Omental fat pad (tissue), 4 donors: ENCODE measurements at places on chromosomes 4 and X.

DNA sequence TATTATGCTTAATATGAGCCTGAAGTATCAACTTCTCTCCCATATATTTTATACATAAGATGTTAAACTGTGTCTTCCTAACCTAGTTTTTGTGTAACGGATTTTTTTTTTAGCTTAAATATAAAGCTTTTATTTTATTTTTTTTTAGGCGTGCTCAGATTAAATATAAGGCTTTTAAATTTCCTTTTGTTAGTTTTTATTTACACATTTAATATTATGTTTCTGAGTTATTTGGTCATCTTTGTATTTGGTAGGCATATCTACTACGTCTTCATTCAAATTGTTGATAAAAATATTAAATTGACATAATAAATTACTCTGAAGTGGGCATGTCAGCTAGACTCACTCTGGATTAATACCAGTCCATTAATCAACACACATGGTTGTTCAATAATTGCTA lies 4.2 kb downstream of the SLAIN2 start:
- DNase-seq = no peak

DNA sequence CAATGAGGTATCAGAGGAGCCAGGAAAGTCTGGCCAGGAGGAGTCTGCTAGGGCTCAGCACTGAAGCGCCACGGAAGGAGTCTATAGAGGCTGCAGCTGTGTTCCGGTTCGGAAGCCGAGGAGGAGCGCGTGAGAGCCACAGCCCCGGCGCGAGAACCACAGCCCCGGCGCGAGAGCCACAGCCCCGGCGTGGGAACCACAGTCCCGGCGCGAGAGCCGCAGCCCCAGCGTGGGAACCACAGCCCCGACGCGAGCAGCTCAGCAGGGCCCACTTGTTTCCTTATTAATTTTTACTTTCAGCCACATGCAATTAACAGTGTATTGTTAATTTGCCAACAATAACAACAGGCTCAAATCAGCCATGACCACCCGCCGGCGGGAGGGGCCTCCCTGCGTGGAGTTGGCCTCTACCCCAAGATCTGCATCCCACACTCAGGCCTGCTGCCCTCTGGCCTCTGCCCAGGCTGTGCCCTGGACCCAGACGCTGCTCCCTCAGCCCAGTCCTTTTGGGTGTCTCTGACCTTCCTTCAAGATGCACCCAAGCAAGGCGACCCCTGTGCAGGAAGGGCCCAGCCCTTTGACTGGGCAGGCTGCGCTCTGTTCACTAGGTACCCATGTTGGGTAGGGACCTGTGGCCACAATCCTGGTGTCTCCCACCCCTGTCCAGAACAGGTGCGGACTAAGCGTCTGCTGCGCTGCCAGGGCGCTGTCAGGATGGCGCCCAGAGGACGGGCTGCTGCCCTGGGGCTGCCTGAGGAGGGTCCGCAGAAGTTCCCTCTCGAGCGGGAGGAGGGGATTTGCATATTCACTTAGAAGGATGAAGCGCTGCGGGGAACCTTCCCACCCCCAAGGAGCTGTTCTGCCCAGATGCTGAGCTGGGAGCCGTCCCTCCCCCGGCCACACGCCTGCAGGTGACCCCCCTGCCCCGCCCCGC lies 113.8 kb downstream of the ADRA2C start:
- DNase-seq = no peak

DNA sequence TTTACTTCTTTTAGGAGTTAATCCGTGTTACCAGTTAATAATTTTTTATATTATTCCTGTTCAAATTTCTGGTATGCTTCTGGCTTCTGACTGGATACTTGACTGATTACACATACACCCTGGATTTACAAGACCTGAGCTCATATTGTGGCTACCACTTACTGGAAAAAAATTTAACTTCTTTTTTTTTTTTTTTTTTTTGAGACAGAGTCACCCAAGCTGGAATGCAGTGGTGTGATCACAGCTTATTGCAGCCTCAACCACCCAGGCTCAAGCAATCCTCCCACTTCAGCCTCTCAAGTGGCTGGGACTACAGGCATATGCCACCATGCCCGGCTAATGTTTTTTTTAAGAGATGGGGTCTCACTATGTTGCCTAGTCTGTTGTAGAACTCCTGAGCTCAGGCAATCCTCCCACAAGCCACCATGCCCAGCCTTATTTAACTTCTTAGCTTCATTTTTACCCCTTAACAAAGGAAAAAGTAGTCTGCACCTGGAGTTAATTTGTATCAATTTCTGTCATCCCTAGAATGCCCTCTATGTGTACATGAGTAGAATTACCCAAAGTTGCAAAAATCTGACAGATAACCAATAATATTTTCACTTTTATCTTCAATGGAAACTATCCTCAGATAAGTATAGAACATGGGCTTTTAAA lies 50.3 kb downstream of the TMEM165 start:
- DNase-seq = no peak

DNA sequence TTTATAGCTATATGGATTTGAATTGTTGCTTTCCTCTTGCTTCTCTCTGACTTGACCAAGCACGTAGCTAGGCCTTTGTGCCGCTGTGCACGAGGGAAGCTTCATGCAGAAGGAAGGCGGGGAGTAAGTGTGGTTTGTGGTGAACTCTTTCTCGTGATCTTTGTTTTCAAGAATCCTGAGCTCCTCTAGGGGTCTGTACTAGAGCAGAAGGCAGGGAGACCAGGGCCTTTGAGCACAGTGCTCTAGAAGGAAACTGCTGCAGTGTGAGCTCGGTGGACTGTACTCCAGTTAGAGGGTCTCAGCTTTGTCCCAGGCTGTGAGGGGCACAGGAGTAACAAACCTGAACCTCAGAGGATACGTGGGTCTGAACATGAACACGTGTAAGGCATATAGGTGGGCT lies 49.0 kb downstream of the AGA start:
- no peak for DNase-seq

DNA sequence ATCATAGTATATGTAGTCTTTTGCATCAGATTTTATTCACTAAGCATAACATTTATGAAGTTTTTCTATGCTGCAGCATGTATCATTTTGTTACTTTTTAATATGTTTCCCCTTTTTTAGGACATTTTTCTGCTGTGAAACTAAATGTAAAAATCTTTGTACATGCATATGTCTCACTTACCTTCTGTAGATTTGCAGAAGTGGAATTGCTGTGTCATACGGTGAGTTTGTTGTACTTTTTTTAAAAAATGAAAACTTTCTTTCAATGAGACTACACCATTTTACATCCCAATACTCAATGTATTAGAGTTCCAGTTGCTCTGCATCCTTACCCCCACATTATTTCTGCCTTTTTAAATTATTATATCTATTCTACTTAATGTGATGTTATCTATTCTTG lies 868.9 kb downstream of the PDHA2 start:
- no peak for DNase-seq

DNA sequence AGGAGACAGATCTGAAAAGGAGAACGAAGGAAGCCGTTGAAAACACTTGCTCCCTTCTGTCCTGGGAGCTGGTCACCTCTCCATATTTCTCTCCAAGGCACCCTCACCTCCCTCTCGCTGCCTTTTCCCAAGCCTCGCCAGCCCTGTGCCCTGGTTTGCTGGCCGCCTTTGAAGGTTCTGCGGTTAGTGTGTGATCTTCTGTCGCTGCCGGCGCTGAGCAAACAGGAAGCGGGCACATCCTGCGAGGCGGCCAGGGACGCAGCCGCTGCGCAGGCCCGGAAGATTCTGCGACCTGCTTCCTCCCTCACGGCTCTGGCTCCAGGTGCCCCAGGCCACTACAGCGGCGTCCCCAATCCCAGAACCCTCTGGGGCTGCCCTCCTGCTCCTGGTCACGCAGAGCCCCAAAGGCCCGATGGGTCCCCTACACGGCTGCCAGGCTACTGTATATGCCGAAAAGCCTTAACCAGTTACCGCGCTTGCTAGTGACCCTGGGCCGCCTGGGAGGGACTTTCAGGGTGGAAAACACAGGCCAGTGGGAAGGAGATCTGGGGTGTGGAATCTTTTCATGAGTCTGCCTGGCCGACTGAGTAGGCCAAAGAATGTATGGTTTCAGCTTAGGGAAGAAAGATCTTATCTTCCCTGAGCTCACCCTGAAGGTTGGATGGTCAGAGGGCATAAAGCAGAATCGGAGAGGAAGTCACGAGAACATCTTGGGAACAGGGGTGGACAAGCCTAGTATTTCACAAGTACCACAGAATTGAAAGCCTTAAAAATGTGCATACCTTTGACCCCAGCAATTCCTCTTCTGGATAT lies 2.3 kb upstream of the SASH3 start:
- no peak for DNase-seq

DNA sequence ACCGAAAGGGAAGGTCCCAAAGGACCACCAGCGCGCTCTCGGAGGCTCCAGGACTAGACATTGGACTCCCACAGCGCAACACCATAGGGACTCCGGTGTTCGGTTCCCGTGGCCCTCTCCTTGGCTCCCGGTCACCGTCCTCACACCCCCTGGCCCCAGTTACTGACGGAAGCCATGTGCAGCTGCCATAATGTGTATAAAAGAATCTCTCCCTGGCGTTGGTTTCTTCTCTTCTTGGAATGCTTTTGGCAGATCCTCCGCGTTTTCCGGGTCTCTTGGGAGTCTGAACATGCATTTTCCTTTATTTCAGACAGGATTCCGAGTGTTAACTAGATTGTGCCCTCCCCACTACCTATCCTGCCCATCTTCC lies 69.8 kb downstream of the FBXO8 start:
- no peak for DNase-seq

DNA sequence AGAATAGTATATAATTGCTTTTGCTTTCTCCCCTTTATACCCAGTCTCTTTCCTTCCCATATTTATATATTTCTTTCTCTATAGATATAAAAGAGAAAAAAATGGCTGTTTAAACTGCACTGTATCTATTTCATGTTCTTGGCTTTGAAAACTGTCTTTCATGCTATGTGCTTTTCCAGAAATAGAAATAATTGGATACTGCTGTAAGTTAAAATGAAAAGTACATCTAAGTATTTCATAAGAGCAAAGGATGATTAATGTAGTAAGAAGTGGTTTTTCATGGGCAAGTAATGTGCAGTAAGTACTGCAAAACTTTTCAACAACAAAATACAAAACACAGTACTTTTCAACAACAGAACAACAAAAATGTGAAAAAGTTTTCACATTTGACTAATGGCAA lies 237.9 kb downstream of the SNCA start:
- no peak for DNase-seq

- no peak for DNase-seq
Measured at GRCh38 chr4:124555959-124556358, 156.6 kb downstream of the ANKRD50 start.

GRCh38 chrX:19673375-19674040 lies 158.2 kb upstream of the MAP3K15 start:
- DNase-seq = peak; percentile 37

GRCh38 chr4:111334361-111334760 lies 711.5 kb upstream of the PITX2 start:
- DNase-seq = no peak

- no peak for DNase-seq
Measured at GRCh38 chr4:26074712-26075430, 160.9 kb downstream of the SMIM20 start.

- no peak for DNase-seq
Measured at GRCh38 chrX:107429090-107429489, 20.4 kb upstream of the FRMPD3 start.

DNA sequence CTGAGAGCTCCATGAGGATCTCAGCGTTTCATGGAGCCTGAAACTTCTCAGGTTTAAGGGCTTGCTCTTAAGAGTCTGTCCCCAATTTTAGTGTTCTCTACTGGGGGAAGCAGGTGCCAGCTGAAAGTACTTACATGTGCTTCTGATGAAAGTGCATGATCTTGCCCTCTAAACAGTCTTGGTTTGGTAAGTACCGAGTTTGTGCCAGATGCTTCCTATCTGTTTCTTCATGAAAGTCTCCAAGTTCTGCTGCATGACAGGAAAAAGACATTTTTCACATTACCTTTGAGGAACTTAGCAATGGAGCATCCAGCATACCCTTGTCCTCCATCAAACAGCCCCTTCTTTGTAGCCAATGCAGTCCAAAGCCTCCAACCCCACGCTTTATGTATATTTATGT lies 42.0 kb downstream of the FRMD7 start:
- DNase-seq = no peak

DNA sequence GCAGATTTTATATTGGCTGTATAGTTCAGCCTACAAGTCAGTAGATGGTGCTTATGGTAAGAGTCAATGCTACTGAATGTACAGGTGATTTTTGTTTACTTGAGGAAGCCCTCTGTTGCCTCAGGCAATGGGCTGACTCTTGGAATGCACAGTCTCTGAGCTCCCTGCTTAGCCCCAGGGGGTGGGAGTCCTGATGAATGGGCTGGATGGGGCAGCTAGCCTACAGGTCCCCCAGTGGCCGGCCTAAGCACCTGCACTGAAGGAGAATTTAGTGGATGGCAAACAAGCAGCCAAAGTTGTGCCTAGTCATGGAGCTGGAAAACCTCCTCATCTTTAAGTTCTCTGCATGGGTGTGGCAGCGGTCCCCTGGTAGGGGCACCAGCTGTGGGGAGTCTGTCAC lies 101.8 kb upstream of the CXorf51B start:
- no peak for DNase-seq

DNA sequence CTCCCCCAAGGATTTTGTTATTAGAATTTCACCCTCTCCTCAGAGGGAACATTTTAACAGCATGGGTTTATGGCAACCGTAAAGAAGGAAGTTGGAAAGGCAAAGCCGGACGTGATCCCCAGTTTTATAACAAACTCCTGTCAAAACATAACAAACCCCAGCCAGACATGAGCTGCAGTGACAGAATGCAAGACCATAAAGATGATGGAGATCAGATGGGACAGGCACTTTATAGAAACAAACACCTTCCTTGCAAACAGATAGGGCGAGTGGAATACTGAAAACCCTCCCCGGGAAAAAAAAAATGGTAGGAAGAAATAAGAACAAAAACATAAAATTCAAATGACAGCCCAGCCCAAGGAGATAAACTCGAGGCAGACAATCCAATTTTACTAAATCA lies 281.4 kb downstream of the LDB2 start:
- DNase-seq = no peak

- DNase-seq = no peak
Measured at GRCh38 chrX:46637938-46638337, 64.4 kb downstream of the CHST7 start.

- no peak for DNase-seq
Measured at GRCh38 chr4:6188687-6189305, 11.6 kb downstream of the JAKMIP1 start.

DNA sequence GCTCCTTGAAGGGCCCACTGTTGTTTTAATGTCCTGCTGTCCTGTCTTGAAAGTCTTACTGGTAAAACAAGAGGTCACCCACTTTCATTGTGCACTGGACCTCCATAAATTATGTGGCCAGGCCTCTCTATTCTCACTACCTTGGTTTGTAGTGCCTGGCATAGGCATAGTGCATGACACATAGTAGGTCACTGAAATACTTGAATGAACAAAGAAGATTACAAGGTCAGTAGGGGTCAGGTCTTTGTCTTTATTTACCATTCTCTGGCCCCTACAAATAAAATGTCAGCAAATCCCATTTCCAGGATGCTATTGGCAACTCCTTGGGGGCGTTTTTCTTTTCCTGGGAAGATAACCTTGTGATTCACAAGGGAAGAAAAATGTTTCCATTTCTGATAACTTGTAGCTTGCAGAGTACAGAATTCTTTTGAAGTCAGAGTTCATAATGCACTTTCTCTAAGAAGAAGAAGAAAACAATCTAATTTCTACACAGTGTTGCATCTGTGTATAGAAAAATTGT lies 1.4 kb downstream of the PGM2 start:
- DNase-seq = no peak
